Ureter (tissue), 1 donor: ENCODE measurements at places on chromosomes 5 and 9. TPM values are rescaled to one million over a fixed set of nuclear protein-coding genes. Genes with fewer than 3 reads are reported as not detected.

DNA sequence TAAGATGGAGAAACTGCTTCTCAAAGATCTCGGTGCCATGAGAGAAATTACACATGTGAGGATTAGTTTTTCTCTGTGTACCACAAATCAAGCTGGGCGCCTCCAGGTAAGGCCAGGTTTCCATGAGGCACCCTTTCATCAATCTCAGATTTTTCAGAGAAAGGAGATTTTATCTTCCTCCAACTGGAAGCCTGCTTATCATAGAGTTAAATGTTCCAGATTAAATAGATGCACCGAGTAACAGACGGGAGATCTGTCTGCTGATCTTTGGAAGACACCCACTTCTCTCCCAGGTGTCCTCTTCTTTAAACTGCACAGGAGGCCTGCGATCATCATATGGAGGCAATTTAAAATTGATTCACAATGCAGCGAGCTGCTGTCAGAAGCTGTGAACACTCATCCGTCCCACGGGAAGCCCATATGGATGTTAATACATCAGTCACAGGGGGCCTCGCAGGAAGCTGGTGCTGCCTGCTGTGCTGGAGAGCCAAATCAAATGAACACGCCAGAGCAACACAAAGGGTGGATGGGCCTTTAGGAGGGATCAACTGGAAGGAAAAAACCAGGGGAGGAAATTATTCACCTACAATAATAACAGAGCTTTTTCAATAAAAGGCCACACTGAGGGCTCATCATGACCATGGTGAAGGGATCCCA is 93.3 kb downstream of the TLE1 start:
- DNase-seq, result no peak

LYRM7 gene
- total RNA-seq, result 16.4 TPM

SPATA31A3 gene
- not detected for total RNA-seq

DNA sequence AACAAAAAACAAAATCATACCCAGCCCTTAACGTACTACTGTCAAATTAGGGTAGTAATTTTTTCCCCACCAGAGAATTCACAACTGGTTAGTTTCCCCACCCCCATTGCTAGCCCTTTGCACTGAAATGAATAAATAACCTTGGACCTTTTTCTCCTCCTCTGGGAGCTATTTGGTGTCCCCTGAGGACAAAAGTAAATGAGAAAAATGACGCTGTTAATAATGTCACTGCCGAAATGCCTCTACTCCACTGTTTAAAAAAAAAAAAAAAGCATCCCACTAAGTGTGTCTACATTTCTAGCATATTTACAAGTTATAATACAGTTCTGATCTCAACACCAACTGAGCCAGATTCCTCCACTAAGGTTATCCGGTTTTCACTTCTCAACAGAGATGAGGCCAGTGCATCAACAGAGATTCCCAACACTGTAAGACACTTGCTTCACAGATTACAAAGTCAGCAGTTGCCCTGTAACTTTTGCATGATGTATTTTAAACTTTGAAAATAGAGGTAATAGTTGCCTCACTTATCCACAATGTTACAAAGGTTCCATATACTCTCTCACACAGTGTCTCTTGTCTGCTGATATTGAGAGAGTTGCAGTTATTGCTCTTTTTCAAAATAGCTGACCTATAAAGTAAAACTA is 5.1 kb upstream of the NFIB start:
- no peak for DNase-seq
